Left hindlimb (tissue), 1 donor: ENCODE measurements at places on chromosomes 12 and 14.
A peak's percentile ranks its signal among the peaks of the same experiment; 100 is the strongest.

DNA sequence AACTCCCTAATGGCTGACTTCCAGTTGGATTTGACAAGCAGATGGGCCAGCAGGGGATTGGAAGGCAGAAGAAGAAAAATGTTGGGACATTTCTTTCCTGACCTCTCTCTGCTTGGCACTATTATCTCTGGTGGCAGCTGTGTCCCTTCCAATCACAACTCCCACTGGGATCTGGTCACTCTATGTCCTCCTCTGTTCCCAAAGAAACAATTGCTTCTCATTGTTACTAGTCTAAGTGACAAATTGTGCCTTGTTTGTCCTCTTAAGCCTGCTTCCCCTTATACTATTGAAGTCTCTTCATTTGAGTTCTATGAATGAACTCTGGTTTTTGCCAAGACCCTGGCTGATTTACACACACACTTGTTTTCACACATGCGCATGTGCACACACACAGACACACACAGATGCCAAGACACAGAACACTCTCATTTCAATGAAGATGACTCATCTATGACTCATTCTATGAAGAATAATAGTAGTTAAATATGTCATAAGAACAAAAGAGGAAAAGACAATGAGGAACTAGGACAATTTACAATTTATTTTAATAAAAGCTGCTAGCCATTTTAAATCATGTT lies 83.0 kb upstream of the FAR2 start:
- no peak for DNase-seq

- DNase-seq = no peak
These were observed 84.5 kb downstream of the MDGA2 start for GRCh38 chr14:47590767-47591495.

DNA sequence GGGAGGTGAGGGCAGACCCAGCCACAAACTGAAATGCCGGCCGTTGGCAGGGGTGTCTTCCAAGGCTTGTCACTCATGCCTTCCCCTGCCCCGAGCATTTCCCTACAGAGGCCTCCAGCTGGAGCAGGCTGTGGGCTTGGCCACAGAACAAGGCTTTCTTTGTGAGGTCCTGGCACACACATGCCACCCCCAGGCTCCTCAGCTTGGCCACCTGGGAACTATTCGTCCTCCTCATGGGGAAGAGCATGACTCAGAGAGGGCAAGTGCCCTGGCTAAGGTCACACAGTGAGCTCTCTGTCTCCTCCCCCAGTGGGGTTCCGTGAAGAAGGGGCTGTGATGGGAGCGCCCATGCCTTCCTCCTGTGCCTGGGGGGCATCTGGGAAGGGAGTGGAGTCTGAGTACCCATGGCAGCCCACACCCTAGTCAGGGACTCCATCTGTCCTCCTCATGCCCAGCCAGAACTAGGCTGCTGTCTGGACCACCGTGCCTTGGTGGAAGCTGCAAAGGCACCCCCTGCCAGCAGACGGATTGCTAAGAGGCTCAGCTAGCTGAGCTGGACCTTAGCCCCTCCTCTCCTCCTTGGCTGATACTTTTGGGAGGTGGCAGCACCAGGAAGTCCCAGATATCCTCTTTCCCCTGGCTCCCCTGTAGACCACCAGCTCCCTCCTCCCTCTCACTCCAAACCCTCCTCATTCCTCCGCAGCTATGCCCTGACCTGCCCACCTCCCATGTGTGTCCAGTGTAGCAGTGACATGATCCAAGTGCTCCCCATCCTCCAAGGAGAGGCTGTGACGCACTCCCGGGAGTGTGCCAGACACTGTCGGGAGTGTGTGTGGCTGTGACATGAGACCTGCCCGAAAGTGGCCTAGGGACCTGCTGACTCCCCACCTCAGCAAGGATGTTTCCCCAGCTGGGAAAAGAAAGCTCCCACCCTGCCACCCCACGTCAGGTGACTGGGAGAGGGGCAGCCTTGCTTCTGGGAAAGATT lies 21.4 kb downstream of the ABCB9 start:
- peak; percentile 70 for DNase-seq

- no peak for DNase-seq
These were observed 196.6 kb downstream of the GLT1D1 start for GRCh38 chr12:129049917-129050316.

DNA sequence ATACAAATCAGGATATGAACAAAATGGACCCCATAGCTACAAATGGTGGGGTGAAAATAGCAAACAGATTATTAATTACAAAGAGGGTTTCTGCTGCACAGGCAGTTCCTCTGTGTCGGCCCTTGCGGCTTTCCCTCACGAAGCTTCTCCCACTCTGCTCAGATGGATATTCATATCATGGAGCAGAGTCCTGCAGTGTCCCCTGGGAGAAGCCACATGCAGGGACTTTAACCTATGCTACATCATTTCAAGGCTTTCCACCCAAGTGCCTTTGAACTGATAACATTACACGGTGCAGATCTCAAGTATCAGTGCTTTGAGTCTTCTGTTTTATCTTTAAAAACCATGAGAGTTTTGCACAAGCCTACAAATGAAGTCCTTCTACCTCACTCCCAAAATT lies 229.1 kb downstream of the PPM1H start:
- no peak for DNase-seq

DNA sequence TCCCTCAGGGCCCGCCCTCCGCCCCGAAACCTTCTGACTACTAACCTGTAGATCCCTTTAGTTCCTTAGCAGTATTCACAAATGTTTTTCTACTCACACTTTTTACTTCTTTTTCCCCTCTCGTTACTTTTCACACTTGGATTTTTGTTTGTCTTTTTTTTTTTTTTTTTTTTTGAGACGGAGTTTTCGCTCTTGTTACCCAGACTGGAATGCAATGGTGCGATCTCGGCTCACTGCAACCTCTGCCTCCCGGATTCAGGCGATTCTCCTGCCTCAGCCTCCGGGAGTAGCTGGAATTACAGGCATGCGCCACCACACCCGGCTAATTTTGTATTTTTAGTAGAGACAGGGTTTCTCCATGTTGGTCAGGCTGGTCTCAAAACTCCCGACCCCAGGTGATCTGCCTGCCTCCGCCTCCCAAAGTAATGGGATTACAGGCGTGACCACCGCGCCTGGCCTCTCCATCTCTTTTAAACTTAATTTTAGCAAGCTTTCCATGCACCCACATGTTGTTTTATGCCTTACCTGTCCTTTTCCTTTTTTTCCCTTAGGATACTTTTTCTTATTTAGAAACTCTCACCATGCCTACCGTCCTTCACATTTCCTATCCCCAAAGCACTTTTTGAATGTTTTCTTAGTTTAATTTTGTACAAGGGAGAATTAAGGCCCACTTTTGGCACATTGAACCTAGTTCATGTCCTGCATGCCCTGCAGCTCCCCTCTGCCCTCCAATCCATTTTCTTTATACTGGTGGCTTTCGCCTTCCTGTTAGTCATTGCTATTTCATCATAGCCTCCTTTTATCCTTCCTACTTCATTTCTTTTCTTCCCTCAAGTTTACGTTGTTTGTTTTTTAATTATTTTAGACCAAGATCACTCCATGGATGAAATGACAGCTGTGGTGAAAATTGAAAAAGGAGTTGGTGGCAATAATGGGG lies 1.1 kb downstream of the SP1 start:
- no peak for DNase-seq

DNA sequence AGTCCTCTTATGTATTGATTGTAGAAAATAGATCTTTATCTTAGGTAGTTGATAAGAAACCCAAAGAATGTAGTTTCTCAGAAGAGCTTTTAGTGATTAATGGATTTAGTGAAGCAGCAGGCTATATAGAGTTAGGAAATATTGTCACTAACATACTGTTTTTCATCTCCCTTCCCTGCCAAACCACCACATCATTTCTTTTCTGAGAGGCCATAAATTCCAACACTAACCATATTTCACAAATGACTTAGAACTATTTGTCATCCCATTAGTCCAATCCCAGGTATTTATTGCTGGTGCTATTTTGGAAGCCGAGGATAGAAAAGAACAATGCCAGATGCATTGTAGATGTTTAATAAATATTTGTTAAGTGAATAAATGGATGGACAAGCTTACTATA lies 185.7 kb downstream of the KICS2 start:
- DNase-seq = no peak

GRCh38 chr12:50326590-50327284 lies 43.4 kb upstream of the LIMA1 start:
- DNase-seq = no peak

- DNase-seq = no peak
These were observed 141.6 kb upstream of the AVPR1A start for GRCh38 chr12:63292471-63293221.

DNA sequence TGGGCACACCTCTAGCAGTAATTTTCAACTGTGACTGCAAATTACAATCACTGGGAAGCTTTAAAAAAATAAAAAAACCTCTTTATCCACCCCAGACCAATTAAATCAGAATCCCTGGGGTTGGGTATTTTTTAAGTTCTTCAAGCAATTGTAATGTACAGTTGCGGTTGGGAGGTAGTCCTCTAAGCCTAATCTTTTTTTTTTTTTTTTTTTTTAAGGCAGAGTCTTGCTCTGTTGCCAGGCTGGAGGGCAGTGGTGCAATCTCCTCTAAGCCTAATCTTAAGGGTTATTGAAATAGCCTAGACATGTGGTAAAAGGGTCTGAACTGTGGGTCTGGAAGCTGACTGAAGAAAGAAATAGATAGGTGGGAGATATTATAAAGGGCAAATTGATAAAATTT lies 230.5 kb downstream of the AKAP6 start:
- DNase-seq = no peak

DNA sequence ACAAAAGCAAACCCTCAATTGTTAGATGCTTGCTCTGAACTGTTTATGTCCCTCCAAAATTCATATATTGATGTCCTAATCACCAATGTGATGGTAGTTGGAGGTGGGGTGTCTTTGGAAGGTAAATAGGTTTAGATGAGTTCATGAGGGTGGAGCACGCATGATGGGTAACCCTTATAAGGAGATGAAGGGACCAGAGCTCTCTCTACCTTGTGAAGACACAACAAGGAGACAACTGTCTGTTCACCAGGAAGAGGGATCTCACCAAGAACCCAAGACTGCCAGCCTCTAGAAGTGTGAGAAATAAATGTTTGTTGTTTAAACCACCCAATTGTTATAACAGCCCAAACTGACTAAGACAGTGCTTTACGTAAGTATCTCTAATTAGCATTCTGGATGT lies 27.0 kb downstream of the DHRS2 start:
- DNase-seq = no peak

DNA sequence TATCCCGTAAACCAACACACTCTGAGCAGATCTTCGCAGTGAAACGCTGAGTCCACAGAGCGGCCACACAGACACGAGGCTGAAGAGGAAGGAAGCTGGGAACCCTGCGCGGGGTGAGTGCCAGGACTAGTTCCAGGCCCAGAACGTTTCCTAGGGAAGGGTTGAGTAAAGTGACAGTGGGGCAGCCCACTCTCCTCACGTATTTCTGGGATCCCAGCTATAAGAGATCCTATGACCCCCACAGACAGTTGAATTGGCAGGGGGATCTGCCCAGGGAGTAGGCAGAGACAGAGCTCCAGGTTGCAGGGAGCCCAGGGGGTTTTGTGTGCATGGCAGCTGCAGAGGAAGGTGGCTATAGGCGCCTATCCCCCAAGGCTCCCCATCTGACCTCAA lies 51.1 kb downstream of the GTF2A1 start:
- DNase-seq = peak; percentile 56

GRCh38 chr12:38516418-38516817 lies 199.8 kb downstream of the ALG10B start:
- no peak for DNase-seq

- DNase-seq = no peak
These were observed 8.9 kb upstream of the TAC3 start for GRCh38 chr12:57025196-57025595.

DNA sequence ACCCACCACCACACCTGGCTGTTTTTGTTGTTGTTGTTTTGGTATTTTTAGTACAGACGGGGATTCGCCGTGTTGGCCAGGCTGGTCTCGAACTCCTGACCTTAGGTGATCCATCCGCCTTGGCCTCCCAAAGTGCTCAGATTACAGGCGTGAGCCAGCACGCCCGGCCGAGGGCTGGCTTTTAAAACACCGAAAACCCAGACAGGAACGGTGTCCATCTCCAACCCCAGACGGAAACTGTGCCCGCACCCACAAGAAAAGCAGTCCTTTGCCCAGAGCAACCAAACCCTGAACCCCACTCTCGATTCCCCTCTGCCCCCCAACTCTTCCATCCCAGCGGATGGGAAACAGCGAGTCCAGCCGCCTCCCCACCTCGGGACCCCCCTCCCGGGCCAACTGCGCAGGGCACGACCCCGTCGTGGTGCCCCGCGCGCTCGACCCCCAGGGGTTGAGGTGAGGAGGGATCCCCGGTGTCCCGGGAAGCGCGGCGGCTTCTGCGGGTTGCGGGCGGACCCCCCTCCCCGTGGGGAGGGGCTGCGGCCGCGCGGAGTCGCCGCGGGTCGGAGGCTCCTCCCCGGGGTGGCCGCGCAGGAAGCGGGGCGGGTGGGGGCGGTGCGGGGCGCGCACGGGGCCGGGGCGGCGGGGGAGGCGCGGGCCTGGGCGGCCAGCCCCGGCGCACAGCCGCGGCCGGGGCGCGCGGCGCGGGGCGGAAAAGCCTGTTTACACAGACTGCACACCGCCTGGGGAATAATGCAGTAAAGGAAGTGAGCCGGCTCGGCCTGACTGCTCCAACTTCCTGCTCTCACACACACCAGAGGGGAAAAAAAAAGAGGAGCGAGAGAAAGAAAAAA lies at the start of gene ELK3:
ELK3 (plus strand) TSS at position 651 of the 851 bp plus-strand sequence.
- peak; percentile 78 for DNase-seq
